ENCODE measurements at places on chromosomes 2 and 18. TPM values are rescaled to one million over a fixed set of nuclear protein-coding genes. Genes with fewer than 3 reads are reported as not detected.

ASB18 gene
- not detected for total RNA-seq

GRCh38 chr2:199819746-199820145 is 31.2 kb downstream of the FTCDNL1 start:
- DNase-seq, result no peak

DNA sequence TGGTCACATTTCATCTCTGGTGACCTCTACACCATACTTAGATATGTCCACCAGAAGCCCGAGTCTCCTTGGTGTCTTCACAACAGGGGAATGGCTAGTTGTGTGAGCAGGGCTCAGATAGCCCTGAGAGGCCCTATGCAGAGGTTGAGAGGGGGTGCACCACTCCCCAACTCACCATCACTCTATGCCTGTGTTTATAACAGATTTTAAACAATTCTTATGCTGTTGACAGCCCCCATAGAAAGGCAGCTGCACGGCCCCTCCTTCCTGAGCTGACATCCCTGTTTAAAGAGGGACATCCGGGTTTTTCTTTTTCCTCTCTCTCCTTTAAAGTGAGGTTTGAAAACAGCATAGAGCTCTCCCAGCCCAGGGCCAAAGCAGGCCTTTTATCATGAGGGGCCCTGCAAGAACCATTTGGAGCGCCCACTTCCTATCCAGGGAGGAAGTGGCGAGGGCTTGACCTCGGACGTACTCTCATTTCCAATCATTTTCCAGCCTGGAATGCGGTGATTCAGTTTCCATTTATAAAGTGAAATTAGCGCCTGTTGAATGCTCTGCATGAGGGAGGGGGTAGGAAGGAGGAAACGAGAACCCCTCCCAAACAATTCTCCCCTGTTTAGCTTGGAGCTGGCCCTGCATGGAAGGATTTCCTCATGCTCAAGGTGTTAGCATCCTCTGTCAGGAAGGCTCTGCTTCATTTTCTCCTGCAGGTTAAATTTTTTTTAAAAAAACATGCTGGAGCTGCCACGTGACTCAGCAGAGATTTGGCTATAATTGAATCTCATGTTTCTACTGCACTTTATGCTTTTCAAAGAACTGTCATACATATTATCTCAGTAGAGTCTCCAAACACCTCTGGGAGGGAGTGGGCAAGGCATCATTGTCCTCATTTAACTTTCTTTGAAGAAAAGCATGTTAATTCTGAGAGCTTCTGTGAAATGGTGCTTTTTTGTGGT is 117.5 kb downstream of the DDX1 start:
- peak; percentile 95 for DNase-seq

GRCh38 chr2:79630060-79630459 is 117.2 kb downstream of the CTNNA2 start:
- DNase-seq, result no peak

- no peak for DNase-seq
These were observed 1652.3 kb upstream of the SLC39A10 start for GRCh38 chr2:194004590-194005206.

DNA sequence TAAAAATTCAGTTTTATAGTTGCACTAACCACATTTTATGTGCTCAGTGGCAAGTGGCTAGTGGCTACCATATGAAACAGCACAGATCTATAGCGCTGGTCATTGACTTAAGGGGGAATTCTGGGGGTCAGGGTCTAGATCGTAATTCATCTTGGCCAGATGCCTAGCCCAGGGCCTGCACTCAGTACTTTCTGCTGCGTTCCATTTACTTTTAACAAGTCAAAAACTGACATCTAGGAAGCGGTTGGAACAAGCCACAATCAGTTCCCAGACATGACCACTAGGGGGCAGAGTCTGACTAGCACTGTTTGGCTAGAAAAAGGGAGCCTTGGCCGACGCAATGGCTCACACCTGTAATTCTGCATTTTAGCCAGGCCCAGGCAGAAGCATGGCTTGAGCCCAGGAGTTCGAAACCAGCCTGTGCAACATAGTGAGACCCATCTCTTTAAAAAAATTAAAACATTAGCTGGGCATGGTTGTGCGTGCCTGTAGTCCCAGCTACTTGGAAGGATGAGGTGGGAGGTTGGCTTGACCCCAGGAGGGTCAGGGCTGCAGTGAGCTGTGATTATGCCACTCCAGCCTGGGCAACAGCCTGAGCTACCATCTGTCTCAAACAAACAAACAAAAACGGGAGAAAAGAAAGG is 9.0 kb upstream of the TMBIM1 start:
- peak; percentile 84 for DNase-seq

All from lung microvascular endothelial cell (primary cell).